ENCODE measurements at places on chromosomes 2 and 18. TPM values are rescaled to one million over a fixed set of nuclear protein-coding genes. Genes with fewer than 3 reads are reported as not detected.

- DNase-seq: no peak
These were observed 21.3 kb downstream of the COMMD1 start for GRCh38 chr2:61926531-61927477.

DNA sequence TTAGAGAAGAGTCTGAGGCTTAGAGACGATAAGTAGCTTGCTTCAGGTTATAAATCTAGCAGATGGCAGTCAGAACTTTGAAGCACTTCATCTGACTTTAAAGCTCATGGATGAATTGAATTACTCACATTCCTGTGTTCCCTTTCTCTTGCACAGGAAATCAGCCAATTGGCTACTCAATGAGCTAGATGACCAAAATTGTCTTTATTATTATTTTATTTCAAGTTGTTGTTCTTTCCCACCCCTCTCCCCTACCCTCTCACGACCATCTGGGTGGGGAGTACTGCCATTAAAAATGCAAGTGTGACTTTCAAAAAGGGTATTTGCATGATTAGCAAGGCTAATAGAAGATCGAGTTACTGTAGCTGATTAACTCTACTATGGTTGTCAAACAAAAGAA is 491.1 kb downstream of the NR4A2 start:
- no peak for DNase-seq

- no peak for DNase-seq
These were observed 180.2 kb upstream of the SMIM21 start for GRCh38 chr18:75607701-75608100.

GRCh38 chr18:22470248-22471235 is 52.8 kb upstream of the CTAGE1 start:
- DNase-seq: no peak

The C2orf78 gene
- not detected for total RNA-seq

All from urinary bladder (tissue), 4 donors.